ENCODE measurements at places on chromosomes 7 and 10.

DNA sequence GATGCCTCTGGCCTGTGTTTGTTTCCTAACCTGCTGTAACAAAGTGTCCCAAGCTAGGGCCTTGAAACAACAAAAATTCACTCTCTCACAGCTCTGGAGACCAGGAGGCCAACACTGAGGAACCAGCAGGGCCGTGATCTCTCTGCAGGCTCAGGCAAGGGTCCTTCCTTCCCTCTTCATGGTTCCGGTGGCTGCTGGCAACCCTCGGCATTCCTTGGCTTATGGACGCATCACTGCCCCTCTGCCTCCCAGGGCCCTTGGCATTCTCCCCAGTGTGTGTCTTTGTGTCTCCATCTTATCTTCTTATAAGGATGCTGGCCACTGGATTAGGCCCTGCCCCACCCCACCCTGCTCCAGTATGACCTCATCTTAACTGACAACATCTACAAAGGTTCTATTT is 17.0 kb downstream of the CNPY1 start:
- H3K27me3 ChIP-seq = peaks cover 14% of the 10 kb centered on the region
- H3K36me3 ChIP-seq = peaks cover 3% of the 10 kb centered on the region
- no peak for DNase-seq

GRCh38 chr7:54546081-54546985 is 4.2 kb downstream of the VSTM2A start:
- no peak overlapping the region for H3K27ac ChIP-seq
- peaks cover 16% of the 10 kb centered on the region for H3K4me1 ChIP-seq
- DNase-seq = peak; percentile 79
- no peaks in the 10 kb centered on the region for H3K27me3 ChIP-seq
- no peaks in the 10 kb centered on the region for H3K36me3 ChIP-seq

DNA sequence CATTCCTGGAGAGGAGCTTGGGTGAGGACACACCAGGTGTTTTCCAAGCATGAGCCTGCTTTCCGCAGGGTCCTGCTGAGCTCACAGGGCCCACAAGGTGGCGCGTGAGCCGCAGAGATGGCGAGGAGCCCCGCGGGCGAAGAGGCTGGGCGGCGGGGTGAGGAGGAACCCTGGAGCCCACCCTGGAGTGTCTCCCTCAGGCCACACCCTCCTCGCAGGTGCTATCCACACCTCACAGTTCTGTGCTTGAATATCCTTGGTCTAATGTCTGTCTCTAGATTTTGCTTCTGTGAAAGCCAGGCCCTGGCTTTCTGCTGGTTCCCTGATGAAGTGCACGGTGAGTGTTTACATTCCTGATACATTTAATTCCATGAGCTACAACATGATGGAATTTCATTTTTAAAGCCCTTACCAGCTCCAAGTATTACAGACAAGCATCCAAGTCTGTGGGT is 433.6 kb downstream of the ACTR3B start:
- H3K4me3 ChIP-seq = no peak overlapping the region
- H3K4me1 ChIP-seq = no peaks in the 10 kb centered on the region
- DNase-seq = peak; percentile 71

DNA sequence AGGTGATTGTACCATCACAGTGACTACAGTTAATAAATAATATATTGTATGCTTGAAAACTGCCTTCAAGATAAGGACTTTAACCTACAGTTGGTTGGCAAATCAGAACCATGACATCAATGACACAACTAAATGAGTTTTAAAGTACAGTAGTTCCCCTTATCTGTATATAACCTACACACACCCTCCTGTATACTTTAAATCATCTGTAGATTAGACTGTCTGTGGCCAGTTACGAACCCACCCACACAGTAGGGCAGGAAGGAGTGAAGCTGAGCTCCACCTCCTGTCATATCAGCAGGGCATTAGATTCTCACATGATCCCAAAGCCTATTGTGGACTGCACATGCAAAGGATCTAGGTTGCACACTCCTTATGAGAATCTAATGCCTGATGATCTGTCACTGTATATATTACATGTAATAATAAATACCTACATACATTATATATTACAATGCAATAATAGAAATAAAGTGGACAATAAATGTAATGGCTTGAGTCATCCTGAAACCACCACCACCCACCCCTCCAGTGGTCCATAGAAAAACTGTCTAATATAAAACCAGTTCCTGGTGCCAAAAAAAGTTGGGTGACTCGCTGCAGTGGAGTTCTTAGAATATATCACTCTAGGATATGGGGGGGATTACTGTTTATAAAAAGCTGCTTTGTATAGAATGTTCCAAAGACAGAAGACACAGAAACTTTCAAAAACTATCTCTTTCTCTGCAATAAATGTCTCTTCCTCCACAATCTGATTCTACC is 5.6 kb downstream of the TPK1 start:
- H3K27ac ChIP-seq = no peak overlapping the region
- H3K27me3 ChIP-seq = peaks cover 3% of the 10 kb centered on the region
- H3K4me1 ChIP-seq = peaks cover 12% of the 10 kb centered on the region
- no peak for DNase-seq

- H3K4me1 ChIP-seq = peaks cover 2% of the 10 kb centered on the region
- H3K4me3 ChIP-seq = no peak overlapping the region
- H3K27ac ChIP-seq = peak overlapping the region; percentile 42
- H3K27me3 ChIP-seq = peaks cover 2% of the 10 kb centered on the region
- H3K36me3 ChIP-seq = peaks cover 9% of the 10 kb centered on the region
These were observed 166.4 kb downstream of the MAD1L1 start for GRCh38 chr7:2066251-2066919.

- H3K36me3 ChIP-seq = peaks cover 6% of the 10 kb centered on the region
- H3K27me3 ChIP-seq = peaks cover 8% of the 10 kb centered on the region
- H3K4me3 ChIP-seq = no peak overlapping the region
These were observed 84.8 kb downstream of the FAM53B start for GRCh38 chr10:124659380-124659779.

- peaks cover 11% of the 10 kb centered on the region for H3K27me3 ChIP-seq
- H3K36me3 ChIP-seq = peaks cover 28% of the 10 kb centered on the region
- peak overlapping the region; percentile 96 for H3K4me3 ChIP-seq
- peaks cover 46% of the 10 kb centered on the region for H3K4me1 ChIP-seq
- DNase-seq = no peak
- H3K27ac ChIP-seq = no peak overlapping the region
These were observed 826 bp downstream of the PODXL start for GRCh38 chr7:131555552-131556052.

GRCh38 chr7:106332201-106332600 is 47.4 kb upstream of the NAMPT start:
- H3K27me3 ChIP-seq = peaks cover 1% of the 10 kb centered on the region
- H3K36me3 ChIP-seq = no peaks in the 10 kb centered on the region
- DNase-seq = no peak
- H3K27ac ChIP-seq = no peak overlapping the region
- no peak overlapping the region for H3K4me3 ChIP-seq

DNA sequence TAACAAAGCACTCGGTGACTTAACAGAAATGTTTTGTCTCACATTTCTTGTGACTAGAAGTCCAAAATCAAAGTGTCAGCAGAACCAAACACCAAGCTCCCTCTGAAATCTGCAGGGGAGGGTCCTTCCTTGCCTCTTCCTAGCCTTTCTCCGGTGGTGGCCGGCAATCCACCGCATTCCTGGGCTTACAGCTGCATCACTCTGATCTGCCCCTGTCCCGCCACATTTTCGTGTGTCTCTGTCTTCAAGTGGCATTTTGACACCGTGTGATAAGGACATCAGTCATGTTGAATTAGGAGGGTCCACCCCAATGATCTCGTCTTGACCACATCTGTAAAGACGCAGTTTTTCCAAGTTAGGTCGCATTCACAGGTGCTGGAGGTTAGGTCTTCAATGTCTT is 30.5 kb upstream of the TOMM7 start:
- H3K36me3 ChIP-seq = no peaks in the 10 kb centered on the region
- H3K4me3 ChIP-seq = peak overlapping the region; percentile 84
- H3K27me3 ChIP-seq = peaks cover 8% of the 10 kb centered on the region
- no peak overlapping the region for H3K27ac ChIP-seq
- DNase-seq = no peak

GRCh38 chr10:123743441-123744223 is 77.5 kb downstream of the GPR26 start:
- no peak overlapping the region for H3K4me3 ChIP-seq
- H3K27ac ChIP-seq = no peak overlapping the region
- H3K4me1 ChIP-seq = no peaks in the 10 kb centered on the region
- peaks cover 5% of the 10 kb centered on the region for H3K27me3 ChIP-seq
- no peak for DNase-seq

DNA sequence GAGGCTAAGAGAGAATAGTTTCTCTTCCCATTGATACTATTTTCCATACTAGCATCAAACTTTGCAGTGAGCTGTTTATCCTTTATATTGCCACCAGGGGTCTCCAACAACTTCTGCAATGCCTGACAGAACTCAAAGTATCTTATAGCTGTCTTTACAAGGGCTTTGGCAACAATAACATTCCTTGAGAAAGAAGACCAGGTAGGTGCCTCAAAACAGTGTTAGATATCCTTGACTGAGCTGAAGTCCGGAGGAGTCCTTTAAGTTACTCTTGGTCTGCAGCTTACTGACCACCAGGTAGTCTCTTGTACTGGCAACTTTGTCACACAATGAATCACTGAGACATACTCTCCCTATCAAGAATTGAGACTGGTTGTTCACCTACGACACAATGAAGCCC is 30.0 kb upstream of the TES start:
- DNase-seq = peak; percentile 20
- H3K4me3 ChIP-seq = no peak overlapping the region
- no peak overlapping the region for H3K27ac ChIP-seq
- no peaks in the 10 kb centered on the region for H3K4me1 ChIP-seq

DNA sequence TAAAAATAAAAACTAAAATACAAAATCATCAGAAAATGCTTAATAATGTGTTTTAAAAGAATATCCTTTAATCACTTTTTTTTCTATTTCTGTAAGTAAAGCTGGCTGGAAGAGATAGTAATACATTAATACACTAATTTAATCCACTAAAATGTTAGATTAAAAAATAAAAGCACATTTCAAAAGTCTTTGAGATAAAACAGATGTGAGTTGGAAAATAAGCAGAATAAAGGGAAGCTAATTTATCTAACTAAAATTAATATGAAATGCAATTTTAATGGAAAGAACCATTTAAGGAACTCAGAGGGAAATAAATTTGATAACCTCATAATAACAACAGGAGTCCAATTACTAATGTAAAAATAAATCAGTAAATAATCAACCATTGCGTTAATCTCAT is 774.8 kb upstream of the MBL2 start:
- H3K27me3 ChIP-seq = no peaks in the 10 kb centered on the region
- no peak overlapping the region for H3K4me3 ChIP-seq
- no peak overlapping the region for H3K27ac ChIP-seq
- H3K4me1 ChIP-seq = no peaks in the 10 kb centered on the region

- no peak for DNase-seq
- no peak overlapping the region for H3K4me3 ChIP-seq
- H3K27ac ChIP-seq = no peak overlapping the region
- no peaks in the 10 kb centered on the region for H3K27me3 ChIP-seq
- H3K36me3 ChIP-seq = no peaks in the 10 kb centered on the region
These were observed 45.1 kb upstream of the ADAM12 start for GRCh38 chr10:126433351-126433750.
